AG04450 (cell line): ENCODE measurements at places on chromosomes 5 and 9.

DNA sequence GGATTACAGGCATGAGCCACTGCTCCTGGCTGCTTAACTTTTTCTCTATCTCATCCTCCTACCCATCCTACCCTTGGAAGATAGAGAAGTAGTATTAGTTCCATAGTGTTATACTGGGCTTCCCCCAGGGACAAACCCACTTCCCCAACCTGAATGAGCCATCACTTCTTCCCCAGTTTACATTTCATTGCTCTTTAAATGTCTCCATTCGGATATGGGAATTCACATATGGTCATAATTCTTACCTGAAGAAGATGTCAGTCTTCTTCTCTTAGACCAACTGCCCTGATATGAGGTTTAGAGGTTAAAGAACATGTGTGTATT is 1.9 kb downstream of the CD274 start:
- no peak for DNase-seq

- no peak for DNase-seq
Measured at GRCh38 chr9:14347406-14348122, 33.6 kb upstream of the NFIB start.

- DNase-seq: no peak
Measured at GRCh38 chr9:135273008-135273407, 185.5 kb downstream of the OLFM1 start.

- DNase-seq: no peak
Measured at GRCh38 chr9:134494273-134494815, 147.3 kb upstream of the COL5A1 start.

GRCh38 chr9:447230-448025 is 232.8 kb downstream of the DOCK8 start:
- no peak for DNase-seq

- no peak for DNase-seq
Measured at GRCh38 chr9:98714833-98715232, 6.1 kb upstream of the GABBR2 start.

DNA sequence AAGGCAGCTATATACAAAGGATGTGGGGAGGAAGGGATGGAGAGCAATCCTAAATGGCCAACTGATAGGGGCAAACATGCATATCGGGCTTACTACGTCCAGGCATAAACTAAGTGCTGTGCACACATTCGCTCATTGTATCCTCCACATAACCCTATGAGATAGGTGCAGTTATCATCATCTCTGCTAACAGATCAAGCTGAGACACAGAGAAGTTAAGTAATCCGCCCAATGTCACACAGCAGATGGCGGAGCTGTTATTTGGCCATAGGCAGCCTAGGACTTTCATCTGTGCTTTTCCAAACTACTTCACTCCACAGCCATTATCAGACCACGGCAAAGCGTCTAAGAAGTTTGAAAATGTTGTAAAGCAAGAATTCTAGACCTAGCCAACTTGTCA is 197.5 kb downstream of the RGS3 start:
- DNase-seq: no peak

DNA sequence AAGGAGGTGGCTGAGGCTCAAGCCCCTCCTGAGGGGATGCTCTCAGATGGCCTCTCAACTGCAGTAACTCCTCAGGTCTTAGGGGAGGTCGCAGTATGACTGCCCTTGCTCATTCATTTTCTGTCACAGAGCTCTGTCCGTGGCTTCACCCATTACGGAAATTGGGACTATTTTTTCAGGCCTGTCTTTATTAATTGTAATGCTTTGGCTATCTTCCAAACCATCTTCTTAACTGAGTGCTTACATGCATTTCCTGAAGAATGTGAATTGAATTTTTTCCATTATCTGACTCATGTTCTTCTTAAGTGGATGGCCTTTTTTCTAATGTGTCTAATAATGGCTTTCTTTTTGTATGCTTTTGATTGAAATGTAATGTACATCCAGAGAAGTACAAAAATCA is 36.4 kb upstream of the SV2C start:
- no peak for DNase-seq

DNA sequence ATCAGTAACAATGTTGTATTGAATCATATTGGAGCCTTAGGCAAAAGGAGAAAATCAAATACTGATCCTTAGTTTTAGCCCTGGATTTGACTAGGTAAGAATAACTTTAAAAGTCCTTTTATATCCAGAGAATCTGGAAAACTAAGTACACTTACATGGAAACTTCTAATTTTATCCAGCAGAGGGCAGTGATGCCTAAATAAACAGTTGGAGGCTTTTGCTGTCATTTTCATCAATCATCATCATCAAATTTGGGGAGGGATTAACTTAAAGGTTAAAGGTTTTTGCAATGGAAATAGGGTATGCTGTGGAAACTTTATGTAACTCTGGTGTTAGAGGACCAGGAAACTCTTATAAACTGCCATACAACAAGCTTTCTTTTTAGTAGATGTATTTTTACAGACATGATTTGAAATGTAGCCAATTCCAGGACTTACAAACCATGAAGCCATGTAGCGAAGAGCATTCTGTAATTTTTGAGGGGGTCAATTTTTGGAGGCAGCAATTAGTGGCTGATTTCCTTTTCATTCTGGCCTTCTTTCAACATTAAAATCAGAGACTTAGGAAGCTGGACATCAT is 112.7 kb downstream of the OSTF1 start:
- DNase-seq: no peak

DNA sequence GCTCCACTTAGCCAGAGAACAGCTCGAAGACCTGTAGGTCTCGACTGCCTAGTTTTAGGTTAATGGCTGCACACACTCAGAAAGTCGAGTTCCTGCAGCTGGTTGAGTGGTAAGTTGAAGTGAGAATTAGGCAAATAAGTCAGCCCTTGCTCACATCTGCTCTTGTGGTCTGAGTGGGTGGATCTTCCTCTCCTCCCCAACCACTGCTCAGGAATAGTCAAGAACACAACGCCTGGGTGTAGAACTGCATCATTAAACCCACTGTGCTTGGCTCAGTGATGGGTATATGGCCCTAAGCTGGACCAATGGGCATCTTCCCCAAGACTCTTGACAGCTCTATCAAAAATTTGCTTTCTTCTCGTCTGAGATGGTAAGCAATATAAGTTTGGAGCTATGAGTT is 20.9 kb upstream of the ADAM19 start:
- DNase-seq: no peak

DNA sequence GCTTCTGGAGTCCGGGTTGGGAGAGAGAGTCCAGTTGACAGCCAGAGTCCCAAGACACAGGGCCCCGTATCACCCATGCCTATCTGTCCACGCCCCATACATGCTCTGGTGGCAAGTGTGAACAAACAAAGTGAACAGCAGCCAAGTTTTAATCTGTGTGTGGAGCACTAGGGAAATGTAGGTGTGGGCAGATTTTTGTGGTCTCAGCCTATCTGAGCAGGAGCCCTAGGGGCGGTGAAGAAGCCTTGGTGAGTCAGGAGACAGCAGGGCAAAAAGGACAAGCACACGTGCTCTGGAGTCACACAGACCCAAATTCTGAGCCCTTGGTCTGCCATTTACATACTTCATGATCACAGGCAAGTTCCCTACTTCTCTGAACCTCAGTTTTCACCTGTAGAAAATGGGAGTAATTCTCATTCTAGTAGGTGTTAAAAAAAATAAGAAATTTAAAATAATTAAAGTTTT is 23.2 kb downstream of the EGR1 start:
- no peak for DNase-seq

- DNase-seq: no peak
Measured at GRCh38 chr9:116275418-116276195, 122.0 kb downstream of the PAPPA start.

- no peak for DNase-seq
Measured at GRCh38 chr5:157148734-157149615, 6.3 kb upstream of the MED7 start.

GRCh38 chr5:170268884-170269283 is 28.7 kb downstream of the LCP2 start:
- DNase-seq: no peak
